Activated CD8-positive, alpha-beta memory T cell treated with anti-CD3 and anti-CD28 coated beads, Interleukin-2, amount 50 U/mL, for 48 hours (primary cell): ENCODE measurements at places on chromosomes 4 and X.

DNA sequence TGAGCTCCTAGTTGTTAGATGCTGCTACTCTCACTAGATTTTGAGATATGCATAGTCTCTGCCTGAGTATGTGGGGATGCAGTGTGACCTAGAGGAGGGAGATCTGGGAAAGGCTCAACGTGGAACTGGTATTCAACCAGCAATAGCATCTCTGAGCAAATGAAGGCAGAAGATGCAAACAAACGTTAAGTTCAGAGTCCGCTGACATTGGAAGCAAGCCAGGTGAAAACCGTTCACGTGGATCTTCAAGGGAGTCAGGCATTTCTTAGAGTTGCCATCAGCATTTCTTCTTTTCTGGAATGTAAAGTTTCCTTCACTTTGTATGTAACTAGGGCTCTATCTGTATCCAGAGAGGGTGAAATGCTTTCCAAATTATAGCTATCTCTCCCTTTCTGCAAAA lies 59.9 kb downstream of the C4orf51 start:
- DNase-seq = no peak

- DNase-seq = no peak
Measured at GRCh38 chrX:55702671-55703070, 14.9 kb upstream of the RRAGB start.

DNA sequence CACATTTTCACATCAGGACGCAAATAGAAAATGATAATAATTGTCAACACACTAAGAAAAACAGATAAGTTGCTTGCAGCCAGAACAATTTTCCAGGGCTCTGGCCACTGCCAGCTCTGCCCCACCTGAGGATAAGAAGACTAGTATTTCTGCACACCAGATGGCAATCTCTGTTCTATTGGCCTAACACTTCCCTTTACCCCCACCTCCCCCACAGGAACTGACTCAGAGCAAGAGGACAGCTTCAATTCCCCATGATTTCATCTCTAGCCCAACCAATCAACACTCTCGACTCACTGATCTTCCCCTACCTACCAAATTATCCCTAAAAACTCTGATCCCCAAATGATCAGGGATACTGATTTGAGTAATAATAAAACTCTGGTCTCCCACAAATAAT lies 164.0 kb downstream of the SMARCA1 start:
- no peak for DNase-seq

- DNase-seq = peak; percentile 43
Measured at GRCh38 chrX:63128509-63128908, 222.6 kb downstream of the SPIN4 start.

DNA sequence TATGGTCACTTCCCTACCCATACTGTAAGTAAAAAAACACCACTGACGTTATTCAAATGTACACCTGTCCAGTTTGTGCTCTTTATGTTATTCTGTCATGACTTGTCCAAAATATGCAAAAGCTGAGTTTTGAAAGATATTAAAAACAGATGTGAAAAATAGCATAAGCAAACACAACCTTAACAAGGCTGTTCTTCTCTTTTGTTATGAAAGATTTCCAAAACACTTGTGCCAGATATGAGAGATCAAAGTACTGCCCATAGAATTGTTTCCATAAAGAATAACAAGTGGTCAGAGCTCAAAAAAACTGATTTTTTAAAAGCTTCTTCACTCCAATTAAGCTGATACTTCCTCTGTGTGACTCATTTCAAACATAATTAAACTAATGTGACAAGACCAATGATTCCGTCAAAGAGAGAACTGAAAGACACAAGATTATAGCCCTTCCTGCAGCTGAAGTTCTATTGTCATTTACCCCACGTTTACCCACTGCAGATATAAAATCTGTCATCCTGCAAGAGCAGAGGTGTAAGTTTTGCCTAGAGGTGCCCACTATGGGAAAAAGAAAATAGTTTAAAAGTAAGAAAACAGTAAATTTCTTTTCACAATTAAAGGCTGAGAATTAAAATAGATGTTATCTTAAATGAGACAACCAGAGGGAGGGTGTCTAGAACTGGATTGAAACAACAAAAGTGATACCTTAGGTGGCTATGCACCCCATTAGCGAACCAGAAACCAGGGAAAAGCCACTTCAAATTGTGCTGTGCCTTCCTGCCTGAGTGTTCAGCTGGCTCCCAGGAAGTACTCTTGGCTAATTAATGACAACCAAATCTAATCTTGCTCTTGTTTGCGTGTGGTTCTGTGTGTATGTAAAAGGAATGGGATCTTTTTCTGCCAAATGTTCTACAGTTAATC lies 30.1 kb downstream of the RASSF6 start:
- DNase-seq = no peak

DNA sequence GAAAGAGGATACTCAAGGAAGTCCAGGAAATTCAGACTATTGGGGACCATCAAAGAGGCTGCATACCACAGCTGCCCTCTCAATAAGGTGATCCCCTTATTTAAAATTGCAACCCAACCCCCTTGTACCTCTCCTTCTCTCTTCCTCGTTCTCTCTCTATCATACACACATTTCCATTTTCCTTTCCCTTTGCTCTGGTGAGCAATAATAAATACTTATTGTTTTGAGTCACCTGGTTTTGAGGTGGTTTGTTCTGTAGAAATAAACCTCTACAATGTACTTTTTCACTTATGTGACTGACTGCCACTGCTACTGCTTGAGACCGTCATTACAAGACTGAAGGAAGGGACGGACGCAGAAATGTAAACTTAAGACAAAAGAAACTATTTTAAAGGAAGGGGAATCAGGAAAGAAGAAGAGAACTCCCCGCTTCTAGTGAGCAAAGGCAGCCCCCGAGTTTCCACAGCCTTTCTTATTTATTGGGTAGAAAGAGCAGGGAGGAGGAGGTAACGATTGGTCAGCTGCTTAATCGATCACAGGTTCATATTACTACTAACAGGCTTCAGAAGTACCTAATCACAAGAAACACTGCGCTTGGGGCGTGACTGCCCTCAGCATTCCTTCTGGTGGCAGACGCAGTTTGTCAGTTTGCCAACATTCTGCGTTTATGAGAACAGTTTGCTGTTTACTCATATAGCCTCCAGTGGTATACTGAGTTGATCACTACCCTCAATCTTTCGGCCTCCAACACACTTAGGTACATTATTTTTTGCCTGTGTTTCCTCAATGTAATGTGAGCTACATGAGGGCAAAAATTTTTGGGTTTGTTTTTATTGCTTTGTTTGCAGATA lies 16.9 kb upstream of the TMEM165 start:
- DNase-seq = no peak
